Psoas muscle (tissue), 8 donors: ENCODE measurements at places on chromosomes 16 and 17. TPM values are rescaled to one million over a fixed set of nuclear protein-coding genes. Genes with fewer than 3 reads are reported as not detected.

Gene CASKIN2
- 8.2 TPM for polyA plus RNA-seq

Gene TPSG1
- polyA plus RNA-seq = 0.08 TPM

Gene NAE1
- 22.7 TPM for polyA plus RNA-seq

Gene OR1F1
- polyA plus RNA-seq = not detected

Gene WNT9B
- polyA plus RNA-seq = not detected

Gene ERI2
- 3.6 TPM for polyA plus RNA-seq

Gene CCL16
- polyA plus RNA-seq = not detected

Gene ATP2A3
- polyA plus RNA-seq = 1.7 TPM
